ENCODE measurements at places on chromosomes 13 and 19.

DNA sequence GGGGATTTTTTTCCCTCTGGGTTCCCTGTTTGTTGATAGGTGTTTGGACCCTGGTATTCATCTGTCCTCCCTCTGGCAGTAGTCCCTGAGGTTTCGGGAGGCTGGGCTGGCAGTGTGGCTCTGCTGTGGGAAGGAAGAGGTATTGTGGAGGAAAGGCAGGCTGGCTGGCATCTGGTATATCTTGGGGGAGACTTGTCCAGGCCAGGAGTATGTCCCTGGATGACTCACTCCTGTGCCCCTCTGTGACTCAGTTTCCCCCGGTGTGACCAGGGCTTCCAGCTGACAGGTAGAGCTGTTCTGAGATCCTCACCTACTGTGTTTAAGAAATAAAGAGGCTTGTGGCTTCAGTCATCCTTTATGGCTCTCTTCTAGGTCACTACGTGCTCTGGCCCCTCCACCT lies 14.2 kb upstream of the ZNF492 start:
- DNase-seq: no peak

DNA sequence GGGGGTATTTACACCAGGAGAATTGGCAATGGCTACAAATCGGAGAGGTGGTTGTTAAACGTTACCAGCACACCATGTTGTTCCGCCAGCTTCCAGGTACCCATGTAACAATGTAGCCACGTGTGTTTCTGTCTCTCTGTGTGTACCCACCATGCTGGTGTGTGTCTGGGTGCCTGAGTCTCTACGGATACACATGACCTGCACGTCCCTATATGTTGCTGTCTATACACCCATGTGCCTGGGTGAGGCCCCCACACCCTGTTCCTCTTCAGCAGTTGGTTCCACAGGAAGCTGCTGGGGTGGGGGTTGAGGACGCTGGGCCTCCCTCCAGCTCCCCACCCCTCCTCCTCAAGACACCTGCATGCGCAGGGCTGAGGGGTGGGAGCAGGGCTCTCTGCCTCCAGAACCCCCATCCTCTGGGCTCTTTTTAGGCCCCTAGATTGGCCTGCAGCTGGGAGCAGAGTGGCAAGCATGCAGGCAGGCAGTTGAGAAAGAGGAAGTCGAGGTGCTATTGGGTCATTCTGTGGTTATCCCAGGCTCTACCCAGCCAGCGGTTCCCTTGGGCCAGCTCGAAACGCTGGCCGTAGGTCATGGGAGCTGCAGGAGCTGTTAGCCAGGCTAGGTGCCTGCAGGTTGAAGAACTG lies at the start of gene ARHGEF18:
Gene ARHGEF18 (plus strand): TSS at position 351 of the 644 bp plus-strand sequence. CDS start 13,954 bp downstream, outside the sequence.
- DNase-seq: peak; percentile 49

GRCh38 chr13:51283371-51283770 lies 56.1 kb upstream of the SERPINE3 start:
- no peak for DNase-seq

- DNase-seq: no peak
Observed at GRCh38 chr13:106867249-106867648, 299.3 kb upstream of the ARGLU1 start.

- DNase-seq: peak; percentile 22
Observed at GRCh38 chr13:76803831-76804230, 82.4 kb downstream of the KCTD12 start.

GRCh38 chr13:92143766-92144165 lies 745.3 kb downstream of the GPC5 start:
- DNase-seq: no peak

Data from CMK (cell line).